ENCODE measurements at places on chromosomes 16 and 17.
A peak's percentile ranks its signal among the peaks of the same experiment; 100 is the strongest.

DNA sequence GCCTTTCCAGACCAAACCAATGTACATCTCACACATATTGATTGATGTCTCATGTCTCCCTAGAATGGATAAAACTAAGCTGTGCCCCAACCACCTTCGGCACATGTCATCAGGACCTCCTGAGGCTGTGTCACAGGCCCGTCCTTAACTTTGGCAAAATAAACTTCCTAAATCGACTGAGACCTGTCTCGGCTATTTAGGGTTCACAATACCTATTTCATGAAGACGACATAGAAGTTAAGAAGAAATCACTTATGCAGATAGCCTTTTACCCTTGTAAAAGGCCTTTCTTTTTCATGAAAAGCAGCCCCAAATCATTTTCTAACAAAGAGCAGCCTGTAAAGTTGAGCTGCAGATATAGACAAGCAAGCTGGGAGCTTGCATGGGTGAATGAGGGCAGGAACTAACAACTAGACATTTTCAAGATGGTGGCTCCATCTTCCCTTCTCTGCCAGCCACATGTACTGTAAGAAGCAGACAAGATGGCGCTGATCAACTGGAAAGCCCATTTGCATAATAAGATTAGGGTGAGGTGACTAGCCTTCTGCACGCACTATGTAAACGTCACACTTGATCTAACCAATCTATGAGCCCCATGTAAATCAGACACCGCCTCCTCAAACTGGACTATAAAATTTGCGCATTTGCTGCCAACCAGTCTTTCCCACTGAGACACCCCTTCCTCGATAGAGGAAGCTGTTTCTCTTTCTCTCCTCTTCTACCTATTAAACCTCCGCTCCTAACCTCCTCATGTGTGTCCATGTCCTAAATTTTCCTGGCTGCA, 4.7 kb upstream of the KDM8 start:
- no peak overlapping the region for H3K4me3 ChIP-seq
- H3K27me3 ChIP-seq: no peaks in the 10 kb centered on the region
- no peak for DNase-seq
- H3K27ac ChIP-seq: peak overlapping the region; percentile 75

DNA sequence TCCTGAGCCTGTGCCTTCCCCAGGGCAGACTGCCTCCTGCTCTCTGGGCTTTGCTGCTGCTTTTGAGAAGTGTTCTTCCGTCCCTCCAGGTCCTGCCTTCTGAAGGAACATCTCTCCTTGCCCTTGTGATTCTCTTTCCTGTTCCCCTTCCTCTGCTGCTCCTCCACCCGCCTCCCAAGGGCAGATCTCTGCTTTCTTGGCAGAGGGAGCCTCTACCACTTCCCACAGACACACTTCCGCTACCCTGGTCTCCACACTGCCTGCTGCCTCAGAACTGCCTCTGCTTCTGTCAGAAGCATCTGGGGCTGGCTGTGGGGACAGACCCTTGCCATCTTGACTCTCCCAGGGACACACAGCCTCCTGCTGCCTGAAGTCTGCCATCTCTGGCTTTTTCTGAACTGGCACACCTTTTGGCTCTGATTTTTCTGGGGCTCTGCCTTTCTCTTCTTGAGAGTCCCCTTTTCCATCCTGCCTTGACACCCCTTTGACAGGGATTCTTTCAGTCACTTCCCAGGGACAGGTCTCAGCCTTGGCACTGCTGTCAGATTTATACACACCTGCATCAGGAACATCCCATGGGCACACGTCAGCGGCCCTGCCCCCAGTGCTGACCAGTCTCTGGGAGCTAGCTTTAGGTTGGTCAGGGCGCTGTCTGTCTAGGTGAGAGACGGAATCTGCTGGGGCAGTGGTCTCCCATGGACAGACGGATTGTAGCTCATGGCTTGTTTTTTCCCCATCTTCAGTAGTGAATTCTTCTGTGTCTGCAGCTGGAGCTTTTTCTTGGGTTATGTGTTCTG, 16.6 kb downstream of the GPR179 start:
- no peaks in the 10 kb centered on the region for H3K27me3 ChIP-seq
- peaks cover 7% of the 10 kb centered on the region for H3K36me3 ChIP-seq
- H3K4me1 ChIP-seq: peaks cover 5% of the 10 kb centered on the region
- DNase-seq: no peak
- H3K27ac ChIP-seq: peak overlapping the region; percentile 3

- no peak overlapping the region for H3K27ac ChIP-seq
- no peaks in the 10 kb centered on the region for H3K36me3 ChIP-seq
- H3K4me3 ChIP-seq: no peak overlapping the region
- no peaks in the 10 kb centered on the region for H3K4me1 ChIP-seq
These were observed 611.4 kb upstream of the CDH5 start for GRCh38 chr16:65754820-65755691.

GRCh38 chr16:31712064-31712540, 161.5 kb upstream of the ZNF267 start:
- DNase-seq: no peak
- H3K4me3 ChIP-seq: no peak overlapping the region
- H3K36me3 ChIP-seq: peaks cover 44% of the 10 kb centered on the region
- peaks cover 32% of the 10 kb centered on the region for H3K4me1 ChIP-seq

DNA sequence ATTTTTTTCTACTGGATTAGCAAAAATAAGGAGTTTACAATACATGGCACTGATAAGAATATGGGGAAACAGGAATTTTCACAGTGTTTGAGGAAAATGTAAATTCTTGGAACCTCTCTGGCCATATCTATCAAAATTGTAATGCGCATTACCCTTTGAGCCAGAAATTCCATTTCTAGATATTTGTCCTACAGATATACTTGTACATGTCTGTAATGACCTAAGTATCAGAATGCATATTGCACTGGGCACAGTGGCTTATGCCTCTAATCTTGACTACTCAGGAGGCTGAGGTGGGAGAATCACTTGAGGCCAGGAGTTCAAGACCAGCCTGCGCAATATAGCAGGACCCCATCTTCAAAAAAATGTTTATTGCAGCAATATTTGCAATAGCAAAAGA, 25.8 kb upstream of the HAS3 start:
- no peak overlapping the region for H3K27ac ChIP-seq
- no peaks in the 10 kb centered on the region for H3K36me3 ChIP-seq
- H3K4me3 ChIP-seq: no peak overlapping the region
- H3K4me1 ChIP-seq: no peaks in the 10 kb centered on the region

DNA sequence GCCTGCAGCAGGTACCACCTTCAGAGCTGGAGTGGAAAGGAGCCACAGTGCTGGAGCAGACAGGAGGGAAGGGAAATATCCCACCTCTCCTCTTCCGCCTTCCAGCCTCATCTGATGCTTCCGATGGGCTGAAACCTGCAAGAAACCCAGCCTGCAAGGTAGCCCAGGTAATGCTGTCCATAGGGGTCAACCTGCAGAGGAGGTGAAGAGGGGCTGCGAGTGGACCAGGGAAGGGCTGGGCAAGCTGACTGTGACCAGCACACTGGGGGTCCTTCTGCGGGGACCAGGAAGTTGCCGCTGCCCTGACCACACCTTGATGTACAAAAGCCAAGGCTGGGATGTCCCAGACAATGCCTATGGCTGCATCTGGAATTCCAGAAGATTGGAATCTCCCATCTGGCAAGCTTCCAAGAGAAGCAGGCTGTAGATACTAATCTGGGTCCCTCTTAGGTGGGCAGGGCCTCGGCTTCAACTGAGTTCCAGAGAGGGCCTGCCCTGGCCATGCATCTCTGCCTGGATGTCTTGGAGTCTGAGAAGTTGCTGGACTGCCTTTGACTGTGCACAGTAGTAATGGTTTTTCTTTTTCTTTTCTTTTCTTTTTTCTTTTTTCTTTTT, 5.8 kb downstream of the FOXL1 start:
- DNase-seq: no peak
- no peaks in the 10 kb centered on the region for H3K36me3 ChIP-seq
- peaks cover 32% of the 10 kb centered on the region for H3K27me3 ChIP-seq
- H3K4me3 ChIP-seq: no peak overlapping the region
- no peaks in the 10 kb centered on the region for H3K4me1 ChIP-seq

DNA sequence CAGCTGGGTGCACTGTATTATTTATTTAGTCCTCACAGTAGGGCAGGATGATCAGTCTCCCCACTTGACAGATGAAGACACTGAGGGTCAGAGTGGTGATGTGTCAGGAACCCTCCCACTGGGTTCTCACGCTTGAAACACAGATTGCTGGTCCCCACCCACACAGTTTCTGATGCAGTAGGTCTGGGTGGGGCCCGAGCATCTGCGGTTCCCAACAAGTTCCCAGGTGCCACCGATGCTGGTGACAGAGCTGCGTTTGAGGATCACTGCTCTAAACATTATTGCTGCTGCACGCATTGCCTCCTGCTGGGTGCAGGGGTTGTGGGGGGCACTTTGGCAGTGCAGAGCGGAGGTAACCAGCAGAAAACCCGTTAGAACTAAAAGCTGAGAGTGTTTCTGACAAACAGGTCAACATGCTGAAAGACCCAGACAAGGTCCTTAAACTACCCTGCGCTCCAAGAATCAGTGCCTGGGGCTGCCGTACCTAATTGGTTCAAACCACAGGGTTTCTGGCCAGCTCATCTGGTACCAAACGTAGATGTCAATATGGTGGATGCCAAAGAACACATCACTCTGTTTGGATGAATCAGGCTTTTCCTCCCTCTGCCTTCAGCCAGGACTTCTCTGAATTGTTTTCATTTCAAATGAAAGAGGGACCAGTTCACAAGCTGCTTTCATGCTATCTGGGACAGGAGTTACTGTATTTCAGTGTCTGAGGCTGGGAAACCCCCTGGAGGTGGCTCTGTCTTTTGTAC, 76.0 kb downstream of the ABCC1 start:
- no peaks in the 10 kb centered on the region for H3K27me3 ChIP-seq
- peak overlapping the region; percentile 89 for H3K27ac ChIP-seq
- peaks cover 33% of the 10 kb centered on the region for H3K4me1 ChIP-seq
- peak; percentile 76 for DNase-seq

Data from activated CD8-positive, alpha-beta memory T cell treated with anti-CD3 and anti-CD28 coated beads, Interleukin-2, amount 10 ng/mL, durations not matched to agents 7 days and 5 days (primary cell).